ENCODE measurements at places on chromosomes 2 and 18. TPM values are rescaled to one million over a fixed set of nuclear protein-coding genes. Genes with fewer than 3 reads are reported as not detected.

The VWA3B gene
- total RNA-seq = not detected

The ADAM23 gene
- total RNA-seq = 0.03 TPM

The FIGN gene
- 2.4 TPM for total RNA-seq

GRCh38 chr2:187349326-187349944 lies 98.6 kb downstream of the CALCRL start:
- no peak for DNase-seq

- DNase-seq = no peak
Measured at GRCh38 chr2:14751581-14751980, 119.1 kb downstream of the LRATD1 start.

Data from SJSA1 (cell line).